ENCODE measurements at places on chromosomes 2 and 18. TPM values are rescaled to one million over a fixed set of nuclear protein-coding genes. Genes with fewer than 3 reads are reported as not detected.

TMEM17 gene
- 3.4 TPM for total RNA-seq

CRACDL gene
- total RNA-seq: under 0.01 TPM

TMEM178A gene
- 1.7 TPM for total RNA-seq

GPAT2 gene
- total RNA-seq: 0.76 TPM

FARP2 gene
- total RNA-seq: 48.0 TPM

NEU4 gene
- total RNA-seq: not detected

ANXA4 gene
- 49.2 TPM for total RNA-seq

ASB18 gene
- not detected for total RNA-seq

CDK15 gene
- 0.11 TPM for total RNA-seq

PARD3B gene
- total RNA-seq: 19.5 TPM

PJVK gene
- 2.2 TPM for total RNA-seq

MRO gene
- total RNA-seq: 0.43 TPM

CELF4 gene
- not detected for total RNA-seq
